ENCODE measurements at places on chromosomes 3 and 15. TPM values are rescaled to one million over a fixed set of nuclear protein-coding genes. Genes with fewer than 3 reads are reported as not detected.

The FRMD5 gene
- total RNA-seq = 1.5 TPM

The RAB43 gene
- total RNA-seq = 90.9 TPM

The C3orf70 gene
- 0.65 TPM for total RNA-seq

The CSPG5 gene
- under 0.01 TPM for total RNA-seq

The CMTM8 gene
- total RNA-seq = 1.6 TPM

The RBP2 gene
- not detected for total RNA-seq

DNA sequence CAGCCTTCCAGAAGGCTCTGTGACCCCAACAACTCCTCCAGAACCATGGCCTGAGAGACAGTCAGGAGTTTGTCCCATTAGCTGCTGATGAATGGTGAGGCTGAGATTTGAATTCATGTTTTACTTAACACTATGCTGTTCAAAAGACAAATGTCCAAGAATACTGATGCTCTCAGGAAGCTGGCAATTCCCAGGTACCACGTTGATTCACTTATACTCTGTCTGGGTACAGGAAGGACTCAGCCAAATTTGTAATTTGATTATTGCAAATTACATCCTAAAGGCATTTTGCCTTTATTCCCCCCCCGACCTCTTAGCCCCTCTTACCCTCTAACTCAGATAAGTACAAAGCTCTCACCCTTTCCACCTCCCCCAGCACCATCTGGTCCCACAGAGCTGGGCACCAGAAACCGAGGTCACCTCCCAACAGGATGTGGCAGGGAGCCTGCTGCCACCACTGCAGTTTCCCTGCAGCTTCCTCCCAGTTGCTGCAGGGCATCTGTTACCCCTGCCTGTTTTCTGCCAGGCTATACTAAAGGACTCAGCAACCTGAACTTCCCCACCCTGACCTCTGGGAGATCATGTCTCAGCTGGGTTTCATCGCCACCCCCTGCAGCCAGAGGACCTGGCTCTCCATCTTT lies 33.6 kb downstream of the EAF1 start:
- no peak for DNase-seq

GRCh38 chr3:177928172-177928873 lies 607.9 kb upstream of the KCNMB2 start:
- DNase-seq = peak; percentile 51

DNA sequence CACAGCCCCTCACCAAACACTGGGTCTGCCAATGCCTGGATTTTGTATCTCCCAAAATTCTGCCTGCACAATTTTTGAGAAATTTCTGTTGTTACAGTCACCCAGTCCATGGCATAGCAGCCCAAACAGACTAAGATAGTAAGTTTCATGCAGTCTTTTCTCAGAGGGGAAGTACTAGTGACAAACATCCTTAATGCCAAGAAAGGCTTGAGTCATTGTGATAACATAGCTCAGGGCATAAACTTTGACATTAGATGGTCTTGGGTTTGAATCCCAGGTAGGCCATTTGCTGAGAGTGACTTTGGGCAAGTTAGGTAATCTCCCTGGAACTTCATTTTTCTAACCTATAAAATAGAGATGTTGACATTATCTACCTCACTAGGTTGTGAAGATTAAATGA lies 36.1 kb upstream of the PFN2 start:
- no peak for DNase-seq

DNA sequence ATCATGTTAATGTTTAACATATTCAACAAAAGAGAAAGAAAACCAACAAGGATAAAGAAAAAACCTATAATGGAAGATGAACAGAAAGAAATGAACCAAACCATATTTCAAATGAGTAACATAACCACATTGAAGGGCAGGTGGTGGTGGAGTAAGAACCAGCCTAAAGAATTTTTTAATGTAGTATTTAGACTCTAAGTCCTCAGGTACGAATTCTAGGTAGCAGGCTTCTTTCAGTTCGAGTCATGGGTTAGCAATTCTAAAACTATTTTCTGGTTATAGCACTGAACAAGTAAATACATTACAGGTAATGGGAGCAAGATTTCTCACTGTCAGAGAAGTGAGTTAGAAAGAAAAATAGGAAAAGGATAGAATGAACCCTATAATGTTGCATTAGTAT lies 24.4 kb downstream of the DCBLD2 start:
- no peak for DNase-seq

GRCh38 chr3:49600781-49601180 lies 46.5 kb downstream of the BSN start:
- DNase-seq = no peak

DNA sequence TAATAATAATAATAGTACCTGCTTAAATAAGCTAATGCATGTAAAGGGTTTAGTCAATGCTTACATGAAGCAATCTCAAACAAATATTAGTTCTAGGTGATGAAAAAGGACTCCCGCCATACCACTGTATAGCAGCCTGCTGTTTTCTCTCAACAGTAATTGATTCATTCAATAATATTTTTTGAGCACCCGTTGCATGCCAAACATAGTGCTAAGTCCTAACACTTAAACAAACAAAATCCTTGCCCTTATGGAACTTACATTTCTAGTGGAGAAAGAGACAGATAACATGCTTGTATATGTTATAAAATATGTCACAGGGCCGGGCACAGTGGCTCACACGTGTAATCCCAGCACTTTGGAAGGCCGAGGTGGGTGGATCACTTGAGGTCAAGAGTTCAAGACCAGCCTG lies 61.2 kb upstream of the FLNB start:
- DNase-seq = no peak

DNA sequence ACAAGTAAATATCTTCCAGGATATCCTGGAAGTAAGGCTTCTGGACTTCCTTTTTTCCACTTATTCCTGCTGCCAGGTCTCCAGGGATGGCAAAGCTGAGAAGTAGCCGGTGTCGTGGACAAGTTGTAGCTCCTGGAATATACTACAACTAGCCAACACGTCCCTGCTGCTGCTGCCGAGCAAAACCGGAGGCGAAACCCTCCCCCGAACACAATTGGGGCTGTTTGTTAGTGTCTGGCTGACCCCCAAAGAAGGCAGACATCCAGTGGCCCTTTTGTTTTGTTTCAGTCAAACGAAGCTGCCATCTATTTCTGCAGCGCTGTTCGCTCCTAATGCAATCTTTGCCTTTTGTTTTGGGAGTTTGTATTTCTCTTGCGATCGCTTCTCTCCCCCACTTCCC lies 45.3 kb upstream of the EIF5A2 start:
- no peak for DNase-seq

DNA sequence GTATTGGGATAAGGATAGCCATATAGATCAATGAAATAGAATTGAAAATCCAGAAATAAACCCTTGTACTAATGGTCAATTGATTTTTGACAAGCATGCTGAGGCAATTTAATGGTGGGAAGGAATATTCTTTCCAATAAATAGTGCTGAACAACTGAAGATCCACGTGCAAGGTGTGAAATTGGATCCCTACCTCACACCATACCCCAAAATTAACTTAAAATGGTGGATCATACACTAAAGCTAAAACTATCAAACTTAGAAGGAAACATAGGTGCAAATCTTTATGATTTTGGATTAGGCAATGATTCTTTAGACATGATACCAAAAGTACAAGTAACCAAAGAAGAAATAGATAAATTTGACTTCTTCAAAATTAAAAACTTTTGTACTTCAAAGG lies 22.1 kb upstream of the SYNM start:
- no peak for DNase-seq

DNA sequence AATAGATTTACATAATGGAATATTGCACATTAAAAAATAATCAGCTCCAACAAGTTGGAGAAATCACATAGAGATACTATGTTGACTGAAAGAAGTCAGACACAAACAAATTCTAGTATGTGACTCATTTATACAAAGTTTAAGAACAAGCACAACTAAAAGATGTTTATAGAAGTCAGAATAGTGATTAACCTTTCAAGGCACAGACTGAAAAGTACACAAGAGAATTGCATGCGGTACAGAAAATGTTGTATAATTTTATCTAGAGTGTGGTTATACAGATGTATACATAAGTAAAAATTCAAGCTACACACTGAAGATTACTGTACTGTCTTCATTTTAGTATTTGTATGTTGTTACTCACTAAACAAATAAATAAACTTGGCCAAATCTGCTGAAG lies 19.3 kb upstream of the ATOSA start:
- no peak for DNase-seq

DNA sequence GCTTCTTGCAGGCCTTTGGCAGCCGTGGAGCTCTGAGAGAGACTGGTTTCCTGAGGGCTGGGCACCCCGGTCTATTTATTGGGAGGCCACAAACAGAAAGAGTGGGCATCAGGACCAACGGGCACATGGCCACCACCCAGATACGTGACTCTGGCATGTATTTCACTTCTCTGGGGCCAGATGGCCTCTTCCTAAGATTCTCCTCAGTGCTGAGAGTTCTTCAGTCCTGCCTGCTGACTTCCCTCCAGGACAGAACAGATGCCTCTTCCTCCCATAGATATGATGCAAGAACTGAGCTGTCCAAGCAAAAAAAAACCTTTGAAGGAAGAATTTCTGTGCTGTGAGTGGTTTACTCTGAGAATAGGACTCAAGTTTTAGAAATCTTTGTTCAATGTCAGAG lies 107.7 kb downstream of the IGF2BP2 start:
- peak; percentile 67 for DNase-seq

DNA sequence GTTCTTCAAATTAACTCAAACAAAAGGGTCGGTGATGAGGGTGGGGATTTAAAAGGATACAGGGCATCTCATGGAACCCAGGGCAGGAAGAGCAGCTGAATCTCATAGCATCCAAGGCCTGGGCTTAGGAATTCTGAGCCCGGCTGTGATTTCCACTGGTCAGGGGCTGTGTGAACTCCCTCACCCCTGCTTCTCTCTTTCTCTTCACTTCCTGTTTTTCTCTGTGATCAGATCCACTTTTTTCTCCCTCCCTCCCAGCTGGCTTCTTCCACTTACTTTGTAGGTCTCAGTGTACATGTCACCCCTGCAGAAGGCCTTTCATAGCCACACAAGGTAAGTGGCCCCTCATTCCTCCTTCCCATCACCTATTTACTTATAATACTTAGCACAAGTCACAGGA lies 68.2 kb upstream of the CORO2B start:
- DNase-seq = peak; percentile 36

DNA sequence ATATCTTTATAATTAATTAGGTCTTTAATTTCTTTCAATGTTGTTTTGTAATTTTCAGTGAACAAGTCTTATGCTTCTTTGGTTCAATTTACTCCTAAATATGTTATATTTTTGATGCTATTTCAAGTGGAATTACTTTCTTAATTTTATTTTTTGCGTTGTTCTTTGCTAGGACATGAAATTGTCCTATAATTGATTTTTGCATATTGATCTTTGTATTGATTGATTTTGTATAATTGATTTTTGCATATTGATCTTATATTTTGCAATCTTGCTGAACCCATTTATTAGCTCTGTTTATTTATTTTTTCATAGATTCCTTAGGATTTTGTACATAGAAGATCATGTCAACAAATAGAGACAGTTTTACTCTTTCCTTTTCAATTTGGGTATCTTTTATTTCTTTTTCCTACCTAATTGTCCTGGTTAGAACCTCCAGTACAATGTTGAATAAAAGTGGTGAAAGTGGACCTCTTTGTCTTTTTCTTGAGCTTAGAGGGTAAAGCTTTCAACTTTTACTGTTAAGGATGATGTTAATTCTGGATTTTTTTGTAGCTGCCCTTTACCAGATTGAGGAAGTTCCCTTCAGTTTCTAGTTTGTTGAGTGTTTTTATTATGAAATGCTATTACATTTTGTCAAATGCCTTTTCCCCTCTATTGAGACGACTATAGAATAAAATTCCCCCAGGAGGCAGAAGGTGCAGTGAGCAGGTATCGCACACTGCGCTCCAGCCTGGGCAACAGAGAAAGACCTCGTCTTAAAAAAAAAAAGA lies 36.8 kb upstream of the CCDC50 start:
- DNase-seq = no peak

- no peak for DNase-seq
These were observed 62.1 kb upstream of the TBC1D23 start for GRCh38 chr3:100198579-100199269.

DNA sequence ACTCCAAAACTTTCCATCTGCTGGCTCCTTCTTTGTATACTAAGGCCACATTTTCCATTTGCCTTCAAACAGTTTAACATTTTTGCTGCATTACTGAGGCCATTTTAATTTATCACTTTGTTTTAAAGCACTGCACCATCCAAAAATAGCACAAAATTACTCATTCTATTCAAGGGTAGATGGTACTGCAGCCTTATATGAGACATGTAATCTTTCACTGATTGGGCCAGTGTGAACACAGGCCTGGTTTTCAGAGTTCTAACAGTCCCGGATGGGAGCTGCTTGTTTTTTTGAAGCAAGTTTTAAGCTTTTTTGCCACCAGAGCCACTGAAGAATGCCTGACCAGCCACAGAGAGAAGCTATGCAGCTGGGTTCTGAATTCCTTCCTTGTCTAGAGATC lies 172.3 kb upstream of the TSC22D2 start:
- peak; percentile 17 for DNase-seq
